ENCODE measurements at places on chromosomes 6 and 20. TPM values are rescaled to one million over a fixed set of nuclear protein-coding genes. Genes with fewer than 3 reads are reported as not detected.

DNA sequence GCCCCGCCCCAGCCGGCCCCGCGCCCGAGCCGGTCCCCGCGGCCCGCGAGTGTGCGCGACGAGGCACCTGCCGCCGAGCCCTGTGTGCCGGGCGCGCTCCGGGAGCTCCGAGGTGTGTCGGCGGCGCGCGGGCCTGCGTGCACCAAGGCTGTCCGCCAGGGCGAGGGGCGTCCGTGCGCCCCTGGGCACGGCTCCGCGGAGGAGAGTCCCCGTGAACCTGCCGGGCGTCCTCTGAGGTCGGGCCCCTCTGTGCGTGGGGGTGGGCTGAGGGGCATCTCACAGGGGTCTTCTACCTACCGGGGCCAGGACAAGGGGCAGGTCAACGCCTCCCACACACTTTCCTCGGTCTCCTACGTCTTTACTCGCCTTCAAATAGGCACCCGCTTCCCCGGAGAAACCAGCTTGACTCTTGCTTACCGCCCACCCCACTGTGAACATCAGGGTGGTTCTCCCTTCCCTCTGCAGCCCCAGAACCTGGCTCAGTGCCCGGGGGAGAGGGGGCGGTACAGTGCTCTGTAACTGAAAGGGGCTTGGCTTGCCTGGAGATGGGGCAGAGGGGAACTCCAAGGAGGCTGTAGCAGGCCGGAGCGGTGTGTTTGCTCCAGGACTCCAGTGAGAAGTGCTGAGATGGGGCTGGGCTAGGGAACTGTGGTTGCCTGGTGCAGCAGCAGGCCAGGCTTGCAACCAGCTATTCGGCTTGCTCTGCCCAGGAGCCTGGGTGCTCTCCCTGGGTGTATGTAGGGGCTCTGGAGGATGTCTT lies at the start of gene SAMD10:
Gene SAMD10 (minus strand): TSS at position 86 of the 760 bp plus-strand sequence. CDS start 175 bp downstream, outside the sequence.
- DNase-seq, result no peak

GRCh38 chr6:10850728-10851127 lies 12.4 kb upstream of the MAK start:
- DNase-seq, result no peak

Gene SHLD1
- 4.3 TPM for total RNA-seq

Gene OGFR
- total RNA-seq, result 47.3 TPM

Gene GRM4
- total RNA-seq, result 1.3 TPM

Data from Panc1 (cell line).